ENCODE measurements at places on chromosomes 1 and 21.

DNA sequence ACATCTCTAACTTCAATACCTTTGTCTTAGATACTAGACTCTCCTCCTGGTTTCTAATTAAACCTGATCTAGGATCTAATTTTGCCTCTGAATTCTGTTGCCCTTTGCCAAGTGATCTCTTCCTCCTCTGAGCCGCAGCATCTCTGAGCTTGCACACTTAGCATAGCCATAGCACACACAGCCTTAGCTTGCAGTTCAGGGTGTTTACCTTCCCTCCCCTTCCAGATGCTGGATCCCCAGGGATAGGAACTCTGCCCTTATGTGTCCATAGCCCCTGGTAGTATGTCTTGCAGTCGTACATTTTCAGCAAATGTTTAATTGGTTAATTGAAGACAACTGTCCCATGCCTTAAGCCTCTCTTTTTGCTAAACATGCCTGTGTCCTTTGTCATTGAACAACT, 30.3 kb downstream of the SELL start:
- no peak for DNase-seq

GRCh38 chr1:66938613-66939012, 13.8 kb downstream of the MIER1 start:
- no peak for DNase-seq

DNA sequence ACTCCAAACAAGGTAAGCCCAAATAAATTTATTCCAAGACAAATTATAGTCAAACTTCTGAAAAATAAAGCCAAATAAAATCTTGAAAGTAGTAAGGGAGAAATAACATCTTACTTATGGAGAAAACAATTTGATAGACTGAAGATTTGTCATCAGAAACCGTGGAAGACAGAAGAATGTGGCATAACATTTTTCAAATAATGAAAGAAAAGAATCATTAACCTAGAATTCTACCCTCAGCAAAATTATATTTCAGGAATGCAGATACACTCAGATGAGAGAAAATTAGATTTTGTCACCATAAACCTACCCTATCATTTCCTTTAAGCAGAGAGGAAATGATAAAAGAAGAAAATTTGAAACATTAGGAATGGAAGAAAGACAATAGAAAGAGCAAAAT, 27.3 kb upstream of the PADI1 start:
- DNase-seq: no peak

DNA sequence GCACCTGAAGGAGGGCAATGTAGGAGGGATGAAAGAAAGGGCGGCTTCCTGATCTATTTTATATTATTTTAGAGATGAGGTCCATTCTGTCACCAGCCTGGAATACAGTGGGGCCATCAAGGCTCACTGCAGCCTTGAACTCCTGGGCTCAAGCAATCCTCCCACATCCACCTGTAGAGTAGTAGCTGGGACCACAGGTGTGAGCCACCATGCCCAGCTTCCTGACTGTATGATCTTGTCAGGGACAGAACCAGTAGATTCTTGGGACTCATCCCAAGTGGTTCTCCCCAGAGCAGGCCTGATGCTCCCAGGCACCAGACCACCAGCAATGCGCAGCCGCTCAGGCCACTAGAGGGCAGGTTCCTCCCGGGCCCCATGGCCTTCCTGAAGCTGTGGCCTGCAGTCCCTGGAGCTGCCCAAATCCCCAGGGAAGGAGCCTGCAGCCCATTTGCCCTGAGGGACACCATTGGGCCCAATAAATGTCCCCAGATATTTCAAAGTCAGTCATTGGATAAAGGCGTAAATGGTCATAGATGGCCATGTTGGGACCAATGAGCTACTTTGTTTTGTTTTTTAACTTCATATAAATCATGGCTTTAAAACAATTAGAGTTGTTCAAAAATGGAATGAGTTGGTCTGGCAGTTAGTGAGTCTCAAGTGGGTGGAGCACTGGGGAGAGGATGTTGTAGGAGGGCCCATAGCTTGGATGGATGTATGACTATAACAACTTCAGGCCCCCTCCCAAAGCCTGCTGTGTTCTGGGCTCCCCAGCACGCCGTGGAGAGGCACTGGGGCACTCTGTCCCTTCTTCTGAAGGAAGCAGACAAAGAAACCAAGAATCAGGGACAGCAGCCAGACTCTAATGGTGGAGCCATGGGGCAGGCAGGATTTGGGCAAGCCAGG, 44.7 kb upstream of the GOLT1A start:
- DNase-seq: peak; percentile 47

DNA sequence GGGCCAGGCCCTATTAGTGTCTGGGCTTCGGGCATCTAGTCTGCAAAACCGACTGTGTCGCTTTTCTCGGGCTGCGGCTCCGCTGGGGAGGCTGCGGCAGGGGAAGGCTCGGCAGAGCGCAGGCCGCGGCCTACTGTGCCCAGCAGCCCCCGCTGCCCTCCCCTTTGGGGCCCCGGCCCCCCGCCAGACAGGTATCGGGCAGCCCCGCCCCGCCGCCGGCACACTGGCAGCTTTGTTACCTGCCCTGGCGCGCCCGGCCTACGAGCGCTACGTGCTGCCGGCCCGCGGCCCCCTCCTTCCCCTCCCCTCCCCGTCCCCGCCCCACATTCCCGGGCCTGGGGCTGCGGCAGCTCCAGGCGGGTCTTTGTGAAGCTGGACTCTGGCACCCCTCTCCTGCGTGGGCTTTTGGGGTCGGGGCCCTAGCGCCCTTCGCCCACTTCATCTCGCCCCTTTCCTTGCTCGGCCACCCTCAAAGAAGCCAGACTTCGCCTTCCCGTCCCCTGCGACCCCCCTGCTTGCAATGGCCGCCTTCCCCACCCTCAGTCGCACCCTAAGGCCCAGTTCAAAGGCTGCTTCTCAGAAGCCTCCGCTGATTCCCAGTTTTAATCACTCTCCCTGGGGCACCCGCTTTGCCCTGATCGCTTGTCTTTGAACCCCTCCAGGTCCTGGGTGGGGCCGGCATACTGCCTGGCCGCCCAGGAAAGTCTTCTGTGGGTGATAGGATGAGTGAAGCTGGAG, 48.9 kb upstream of the SLC2A1 start:
- DNase-seq: no peak

DNA sequence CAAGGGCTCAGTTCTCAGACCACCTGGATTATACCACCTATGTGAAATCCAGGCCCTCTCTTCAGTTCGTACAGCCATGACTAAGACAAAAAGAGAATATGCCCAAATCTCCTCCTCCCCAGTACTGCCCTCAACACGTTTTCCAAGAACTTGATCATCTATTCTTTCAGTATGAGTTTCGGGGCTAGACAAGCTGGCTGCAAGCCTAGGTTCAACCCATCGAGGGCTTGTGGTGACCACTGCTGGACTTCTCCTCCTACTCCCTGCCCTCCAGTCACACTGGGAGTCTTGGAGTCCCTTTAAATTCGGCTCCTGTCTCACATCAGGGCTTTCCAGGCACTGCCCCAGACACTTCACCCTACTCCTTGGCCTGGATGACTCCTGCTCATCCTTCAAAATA, 352.3 kb downstream of the KCNH1 start:
- DNase-seq: no peak

GRCh38 chr21:43268086-43268803, 99.4 kb downstream of the CRYAA start:
- no peak for DNase-seq

DNA sequence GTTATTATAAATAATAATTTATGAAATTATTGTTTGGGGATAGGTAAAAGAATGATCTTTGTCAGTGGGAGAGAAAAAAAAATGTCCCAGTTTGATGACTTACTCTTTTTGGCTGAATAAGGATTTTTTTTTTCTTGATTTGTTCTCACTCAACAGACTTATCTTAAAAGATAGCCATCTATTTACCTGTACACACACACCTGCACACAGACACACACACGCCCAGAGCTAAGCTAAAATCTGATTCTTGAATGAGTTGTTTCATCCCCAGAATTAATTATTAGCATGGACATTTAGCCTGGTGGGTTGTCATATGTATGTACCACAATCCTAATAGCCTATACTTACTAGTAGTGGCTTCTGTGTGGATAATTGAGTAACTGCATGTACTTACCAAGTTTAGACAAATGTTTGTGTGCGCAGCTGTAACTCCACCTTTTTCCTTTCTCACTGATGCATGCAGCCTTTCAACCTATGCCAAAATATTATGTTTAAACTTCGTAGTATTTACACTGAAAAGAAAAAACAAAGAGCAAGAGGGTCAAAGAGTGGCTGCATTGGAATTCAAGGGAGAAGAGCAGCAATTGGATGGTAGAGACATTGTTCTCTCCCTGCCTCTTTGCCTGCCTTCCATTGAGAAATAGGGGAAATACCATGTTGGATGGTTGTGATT, 174.3 kb downstream of the ADGRL2 start:
- DNase-seq: no peak

DNA sequence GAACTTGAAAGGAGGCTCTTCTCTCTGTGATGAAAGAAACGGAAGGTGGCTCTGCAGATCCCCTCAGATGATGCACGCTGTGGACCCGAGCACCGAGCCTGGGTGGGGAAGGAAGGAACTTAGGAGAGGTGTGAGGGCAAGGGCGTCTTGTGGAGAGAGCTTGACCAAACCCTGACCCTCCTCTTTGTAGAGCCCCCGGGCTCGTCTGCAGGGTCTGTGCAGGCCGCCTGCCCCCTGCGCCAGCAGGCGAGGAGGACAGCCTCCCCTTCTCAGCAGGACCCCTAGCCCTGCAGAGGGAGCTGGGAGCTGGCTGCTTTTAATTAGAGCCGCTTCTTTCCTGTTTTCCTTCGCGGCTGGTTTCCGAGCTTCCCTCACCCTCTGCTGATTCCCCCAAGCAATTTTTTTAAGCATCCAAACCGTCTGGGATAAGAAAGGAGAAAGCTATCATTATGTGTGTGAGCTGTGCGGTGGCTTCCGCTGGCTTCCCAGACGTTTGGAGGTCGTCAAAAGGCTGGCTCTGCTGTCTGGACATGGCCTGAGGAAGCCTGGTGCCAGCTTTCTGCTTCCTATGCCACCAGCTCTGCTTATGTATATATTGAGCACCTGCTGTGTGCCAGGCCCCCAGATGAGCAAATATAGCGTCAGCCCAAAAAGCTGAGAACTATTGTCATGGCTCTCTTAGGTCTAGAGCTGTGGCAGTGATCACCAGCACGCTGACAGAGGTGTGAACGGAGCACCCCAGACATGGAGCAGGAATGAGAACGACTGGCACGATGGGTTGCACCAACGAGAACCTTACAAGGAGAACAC, 160.2 kb upstream of the IRF2BP2 start:
- DNase-seq: no peak

DNA sequence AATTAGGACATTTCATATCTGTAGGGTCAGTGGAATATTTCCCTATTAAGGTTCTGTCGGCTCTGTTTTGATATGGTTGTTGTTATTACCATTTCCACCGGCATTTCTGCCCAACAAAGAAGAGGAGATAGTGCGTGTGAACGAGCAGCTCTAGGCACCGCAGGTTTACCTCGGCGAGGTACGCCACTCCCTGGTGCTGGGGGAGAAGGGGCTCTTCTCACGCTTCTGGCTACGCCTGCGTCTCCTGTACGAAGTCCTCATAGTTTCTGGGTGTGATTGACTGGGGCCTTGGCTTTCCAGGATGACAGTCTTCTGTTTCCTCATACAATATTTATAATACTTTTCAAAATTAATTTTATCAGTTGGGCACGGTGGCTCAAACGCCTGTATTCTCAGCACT, 54.4 kb upstream of the DIP2A start:
- DNase-seq: no peak

- no peak for DNase-seq
Measured at GRCh38 chr21:38986806-38987632, 181.3 kb downstream of the ETS2 start.

GRCh38 chr1:907611-908451, 15.9 kb upstream of the SAMD11 start:
- no peak for DNase-seq

GRCh38 chr21:14684071-14684470, 138.0 kb upstream of the SAMSN1 start:
- no peak for DNase-seq

- DNase-seq: no peak
Measured at GRCh38 chr1:178530037-178530402, 17.1 kb downstream of the TEX35 start.

DNA sequence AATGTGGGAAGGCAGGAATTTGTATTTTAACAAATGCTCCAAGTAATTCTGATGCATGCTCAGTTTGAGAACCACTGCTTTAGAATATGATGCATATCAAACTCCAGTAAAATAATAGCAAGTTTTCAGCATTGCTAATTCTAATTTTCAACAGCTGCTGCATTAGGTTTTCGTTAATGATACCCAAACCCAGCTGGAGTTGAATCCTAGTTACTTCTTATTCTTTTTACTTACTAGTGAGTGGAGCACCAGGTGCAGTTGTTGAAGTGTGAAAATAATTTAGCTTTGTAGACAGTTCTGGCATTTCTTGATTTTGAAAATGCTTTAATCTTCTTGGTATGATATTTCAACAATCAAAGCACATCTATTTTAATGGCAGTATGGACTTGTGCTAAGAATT, 138.5 kb downstream of the HS2ST1 start:
- DNase-seq: no peak

GRCh38 chr1:95067062-95067461, 5.7 kb downstream of the ALG14 start:
- no peak for DNase-seq

GRCh38 chr1:235872270-235872669, 5.6 kb upstream of the LYST start:
- DNase-seq: no peak

GRCh38 chr1:179637211-179637860, 45.7 kb downstream of the TDRD5 start:
- no peak for DNase-seq

- no peak for DNase-seq
Measured at GRCh38 chr21:28069450-28069923, 923.2 kb downstream of the LTN1 start.

DNA sequence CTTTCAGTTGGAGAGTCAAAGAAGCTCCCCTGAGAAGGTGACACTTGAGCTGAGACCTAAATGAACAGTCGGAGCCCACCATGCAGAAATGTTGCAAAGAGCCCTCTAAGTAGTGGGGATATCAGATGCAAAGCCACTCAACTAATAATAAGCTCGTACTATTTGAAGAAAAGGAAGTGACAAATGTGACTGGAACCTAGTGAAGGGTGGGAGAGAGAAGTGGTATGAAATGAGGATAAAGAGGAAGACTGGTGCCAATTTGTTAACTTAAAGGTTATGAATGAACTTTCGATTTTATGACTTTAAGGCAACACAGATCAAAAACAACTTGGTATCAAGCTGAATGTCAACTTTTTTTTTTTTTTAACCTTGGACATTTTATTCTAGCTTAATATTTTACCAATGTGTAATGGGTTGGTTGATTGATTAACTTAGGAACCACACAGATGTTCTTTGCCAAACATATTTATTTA, 14.7 kb downstream of the LYPLAL1 start:
- DNase-seq: no peak

GRCh38 chr1:151314137-151314875, 12.9 kb downstream of the PI4KB start:
- no peak for DNase-seq

- no peak for DNase-seq
Measured at GRCh38 chr21:26165331-26165730, 5.2 kb downstream of the APP start.

Data from NCI-H1930 (cell line).